ENCODE measurements at places on chromosomes 13 and 19. TPM values are rescaled to one million over a fixed set of nuclear protein-coding genes. Genes with fewer than 3 reads are reported as not detected.

- no peak for DNase-seq
These were observed at the start of gene FGF14 for GRCh38 chr13:102401766-102402165. TSS of gene FGF14 (minus strand) at chr13:102402048.

CGB1 gene
- not detected for total RNA-seq

SIGLEC7 gene
- total RNA-seq, result not detected

PLK5 gene
- not detected for total RNA-seq

- DNase-seq, result no peak
These were observed 540.6 kb upstream of the MIR17HG start for GRCh38 chr13:90806892-90807291.

ZNF132 gene
- total RNA-seq, result 4.1 TPM

OR7A5 gene
- total RNA-seq, result not detected

DNA sequence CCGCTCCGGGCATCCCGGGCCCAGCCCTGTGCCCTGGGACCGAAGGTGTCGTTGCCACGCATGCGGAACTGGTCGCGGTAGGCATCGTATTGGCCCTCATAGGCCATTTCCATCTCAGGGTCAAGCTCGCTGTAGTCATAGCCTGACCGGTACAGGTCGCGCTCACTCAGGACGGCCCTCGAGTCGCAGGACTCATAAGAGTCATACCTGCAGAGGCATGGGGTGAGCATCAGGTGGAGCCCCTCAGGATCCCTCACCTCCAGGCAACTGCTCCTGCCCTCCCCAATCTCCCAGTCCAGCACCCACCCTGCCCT lies 17.4 kb downstream of the AKAP8L start:
- DNase-seq, result no peak

TMPRSS9 gene
- total RNA-seq, result 0.20 TPM

ZBTB32 gene
- total RNA-seq, result not detected

RAB3D gene
- total RNA-seq, result 31.5 TPM

- DNase-seq, result no peak
These were observed 383.0 kb downstream of the SLITRK1 start for GRCh38 chr13:83499286-83499685.

DNA sequence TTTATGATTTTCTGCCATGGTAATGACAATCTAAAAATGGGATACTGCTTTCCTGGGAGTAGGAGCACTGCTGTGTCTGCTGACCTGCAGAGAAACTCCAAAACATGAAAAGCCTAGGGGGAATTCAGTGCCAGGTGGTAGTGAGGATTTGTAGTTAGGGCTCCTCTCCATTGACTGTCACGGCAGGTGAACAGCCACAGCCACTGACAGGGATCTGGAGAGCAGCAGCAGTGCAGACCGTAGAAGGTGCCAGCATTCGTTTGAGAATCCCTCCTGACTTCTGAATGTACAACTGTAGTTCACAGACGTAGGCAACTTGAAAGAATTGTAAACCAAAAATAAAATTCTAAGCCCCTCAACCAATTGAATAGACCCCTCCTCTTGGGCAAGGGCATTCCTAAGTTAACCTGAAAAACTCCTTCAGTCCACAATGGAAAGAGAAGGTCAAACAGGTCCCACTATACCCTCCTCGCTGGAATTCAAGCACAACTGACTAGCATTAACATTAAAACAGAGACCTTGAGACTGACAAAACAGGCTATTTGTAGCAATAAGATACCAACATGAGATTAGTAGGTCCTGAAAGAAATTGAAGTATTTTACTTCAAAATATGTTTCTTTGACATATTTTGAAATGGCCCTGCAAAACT lies 1328.8 kb downstream of the OLFM4 start:
- DNase-seq, result no peak

GRCh38 chr19:50894478-50895356 lies 16.5 kb downstream of the KLK4 start:
- no peak for DNase-seq

- DNase-seq, result no peak
These were observed 221.7 kb downstream of the KCNRG start for GRCh38 chr13:50236898-50237318.

ZNF577 gene
- 2.6 TPM for total RNA-seq

DNA sequence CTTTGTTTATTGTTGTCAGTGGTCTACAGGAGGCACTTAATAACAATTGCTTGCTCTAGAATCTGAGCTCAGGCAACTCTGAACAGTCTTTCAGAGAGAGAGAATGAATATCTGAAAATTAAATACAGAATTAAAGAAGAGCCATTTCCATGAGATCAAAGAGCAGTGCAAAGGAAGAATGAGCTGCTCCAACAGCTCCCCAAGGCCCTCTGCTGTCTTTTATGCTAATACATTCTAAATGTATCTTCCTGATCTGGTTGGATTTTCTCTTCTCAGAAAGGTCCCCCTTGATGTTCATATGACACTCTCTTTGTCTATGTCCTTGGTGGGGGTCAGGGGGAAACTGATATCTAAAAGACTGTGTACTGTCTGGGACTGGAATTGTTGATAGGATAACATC lies 1029.6 kb downstream of the PCDH9 start:
- DNase-seq, result peak; percentile 19

GRCh38 chr19:55275851-55276719 lies 3.8 kb downstream of the HSPBP1 start:
- DNase-seq, result no peak

- peak; percentile 71 for DNase-seq
These were observed 37.0 kb upstream of the NANOS3 start for GRCh38 chr19:13839938-13840304.

CEACAM8 gene
- total RNA-seq, result not detected

CEACAM16 gene
- not detected for total RNA-seq

DNA sequence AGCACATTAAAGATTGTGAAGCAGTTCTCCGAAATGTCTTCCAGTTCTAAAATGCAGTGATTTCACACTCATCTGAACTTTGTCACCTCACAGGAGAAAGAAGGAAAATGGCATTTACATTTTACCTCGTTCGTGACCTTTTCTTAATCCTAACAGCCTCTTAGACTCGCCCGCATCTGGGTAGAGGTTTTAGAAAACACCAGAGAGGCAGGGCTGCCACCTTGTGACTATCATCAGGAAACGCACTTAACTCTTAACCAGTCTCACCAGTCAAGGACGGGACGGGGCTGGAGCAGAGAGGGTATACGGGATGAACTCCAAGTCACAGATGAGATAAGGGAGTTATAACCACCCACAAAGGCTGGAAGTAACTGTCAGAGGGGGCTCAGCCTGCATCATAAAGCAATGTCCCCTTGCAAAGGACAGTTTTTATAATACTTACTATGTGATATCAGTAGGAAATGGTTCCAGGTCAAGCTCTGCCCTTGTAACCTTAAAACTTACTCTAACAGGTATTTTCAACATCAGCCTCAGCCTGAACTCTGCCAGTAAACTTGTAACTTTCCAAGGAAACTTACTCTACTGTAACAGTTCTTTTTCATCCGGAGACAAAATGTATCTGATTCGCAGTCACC lies 8.6 kb upstream of the CEACAM6 start:
- DNase-seq, result peak; percentile 54

DNA sequence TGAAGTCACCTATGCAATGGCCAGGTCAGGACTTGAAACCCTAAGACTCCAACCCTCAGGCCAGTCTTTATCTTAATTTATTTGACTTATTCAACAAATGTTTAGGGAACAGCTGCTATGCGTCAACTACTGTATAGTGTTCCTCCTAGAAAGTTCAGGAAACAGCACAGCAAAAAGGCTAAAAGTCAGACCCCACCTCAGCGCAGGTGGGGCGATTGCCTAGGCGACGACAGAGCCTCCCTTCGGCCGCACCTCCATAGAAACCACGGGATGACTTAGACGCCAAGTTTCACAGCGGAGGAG lies 502 bp downstream of the VRK3 start:
- DNase-seq, result no peak

DNA sequence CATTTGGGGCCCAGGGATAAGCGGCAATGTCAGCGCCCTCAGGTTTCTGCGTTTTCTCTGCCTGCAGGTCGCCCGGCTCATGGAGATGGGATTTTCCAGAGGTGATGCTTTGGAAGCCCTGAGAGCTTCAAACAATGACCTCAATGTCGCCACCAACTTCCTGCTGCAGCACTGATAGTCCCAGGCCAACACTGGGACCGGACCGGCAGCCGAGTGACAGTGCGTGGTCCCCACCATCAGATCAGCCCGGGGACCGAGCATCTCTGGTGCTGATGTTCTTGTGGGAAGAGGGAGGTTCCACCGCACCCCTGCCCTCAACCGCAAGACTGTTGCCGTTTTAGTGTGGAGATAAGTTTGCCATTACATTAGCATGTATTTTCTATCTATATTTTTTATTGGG lies 78.0 kb upstream of the GPR183 start:
- DNase-seq, result no peak

ICAM5 gene
- total RNA-seq, result not detected

GRCh38 chr13:33340631-33341030 lies 55.1 kb upstream of the STARD13 start:
- no peak for DNase-seq

CCDC8 gene
- total RNA-seq, result under 0.01 TPM

DNA sequence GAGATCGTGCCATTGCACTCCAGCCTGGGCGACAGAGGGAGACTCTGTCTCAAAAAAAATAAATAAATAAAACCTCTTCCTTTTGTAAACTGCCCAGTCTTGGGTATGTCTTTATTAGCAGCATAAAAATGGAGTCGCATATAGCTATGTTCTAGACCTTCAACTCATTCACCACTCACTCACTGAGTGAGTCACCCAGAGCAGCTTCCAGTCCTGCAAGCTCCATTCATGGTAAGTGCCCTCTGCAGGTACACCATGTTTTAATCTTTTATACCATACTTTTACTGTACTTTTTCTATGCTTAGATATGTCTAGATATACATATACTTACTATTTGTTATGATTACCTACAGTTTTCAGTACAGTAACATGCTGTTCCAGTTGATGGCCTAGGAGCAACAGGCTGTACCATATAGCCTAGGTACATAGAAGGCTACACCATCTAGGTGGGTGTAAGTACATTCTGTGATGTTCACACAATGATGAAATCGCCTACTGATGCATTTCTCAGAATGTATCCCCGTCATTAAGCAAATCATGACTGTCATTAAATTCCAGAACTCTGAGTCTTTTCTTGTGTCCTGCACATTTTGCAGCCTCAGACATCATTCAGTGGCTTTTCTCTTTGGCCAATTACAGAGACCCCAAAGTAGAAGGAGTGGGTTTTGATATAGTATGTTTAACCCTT lies 13.7 kb upstream of the FARP1 start:
- peak; percentile 6 for DNase-seq

CYP2A6 gene
- total RNA-seq, result not detected

DNA sequence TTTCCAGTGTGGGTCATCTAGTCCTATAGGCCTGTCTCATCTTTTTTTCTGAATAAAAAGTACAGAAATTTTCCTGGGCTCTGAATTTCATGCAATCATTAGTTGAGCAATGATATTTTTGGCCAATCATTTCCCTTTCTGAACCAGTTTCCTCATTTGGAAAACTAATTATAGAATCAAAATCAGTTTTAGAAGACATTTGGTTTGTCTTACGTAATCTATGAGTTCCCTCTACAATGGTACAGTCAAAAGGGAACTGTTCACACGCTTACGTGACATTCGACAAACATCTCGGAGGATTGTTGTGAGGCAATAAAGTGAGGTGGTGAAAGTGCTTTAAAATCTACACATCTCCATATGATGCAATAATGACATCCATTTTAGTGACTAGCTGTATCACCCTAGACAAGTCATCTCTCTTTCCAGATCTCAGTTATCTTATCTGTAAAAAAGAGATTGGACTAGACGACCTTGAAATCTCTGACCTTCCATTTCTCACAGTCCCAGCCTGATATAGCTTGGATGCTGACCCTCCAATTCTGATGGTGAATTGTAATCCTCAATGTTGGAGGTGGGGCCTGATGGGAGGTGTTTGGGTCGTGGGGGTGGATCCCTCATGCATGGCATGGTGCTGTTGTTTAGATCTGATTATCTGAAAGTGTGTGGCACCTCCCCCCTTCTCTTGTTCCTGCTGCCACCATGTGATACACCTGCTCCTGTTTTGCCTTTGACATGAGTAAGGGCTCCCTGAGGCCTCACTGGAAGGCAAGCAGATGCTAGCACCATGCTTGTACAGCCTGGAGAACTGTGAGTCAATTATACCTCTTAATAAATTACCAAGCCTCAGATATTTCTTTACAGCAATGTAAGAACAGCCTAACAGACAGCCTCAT lies 26.7 kb downstream of the FLT1 start:
- DNase-seq, result no peak

GRCh38 chr19:45075301-45076028 lies 813 bp downstream of the ZNF296 start:
- DNase-seq, result peak; percentile 26

KDELR1 gene
- 37.0 TPM for total RNA-seq

- DNase-seq, result no peak
These were observed 561.7 kb downstream of the DIAPH3 start for GRCh38 chr13:59601993-59602392.

GRCh38 chr13:42971691-42972347 lies 20.2 kb downstream of the EPSTI1 start:
- DNase-seq, result no peak

- DNase-seq, result no peak
These were observed 85.7 kb upstream of the MBNL2 start for GRCh38 chr13:97136418-97136817.

DNA sequence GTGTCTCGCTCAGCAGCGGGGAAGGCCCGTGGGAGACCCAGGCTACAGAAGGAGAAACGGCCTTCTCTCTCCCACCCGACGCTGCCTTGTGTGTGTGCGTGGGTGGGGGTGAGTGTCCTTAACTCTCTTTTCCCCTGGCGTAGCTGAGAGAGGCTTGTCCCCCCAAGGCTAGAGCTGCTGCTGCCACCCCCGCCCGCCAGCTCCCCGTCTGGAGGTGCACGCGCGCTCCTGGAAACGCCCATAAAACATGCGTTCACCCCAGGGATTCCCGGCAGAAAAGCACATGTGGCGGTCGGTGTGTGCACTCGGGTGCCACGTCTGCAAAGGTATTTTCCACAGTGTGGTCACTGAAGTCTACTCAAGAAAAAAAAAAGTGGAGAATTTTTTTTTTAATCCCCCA lies 36.1 kb downstream of the GADD45B start:
- no peak for DNase-seq

ZSWIM9 gene
- 2.2 TPM for total RNA-seq

ATP4B gene
- not detected for total RNA-seq

GRCh38 chr19:19578252-19578651 lies 40.2 kb downstream of the CILP2 start:
- no peak for DNase-seq

GRCh38 chr13:96700657-96701056 lies 293.6 kb downstream of the OXGR1 start:
- DNase-seq, result no peak

DNA sequence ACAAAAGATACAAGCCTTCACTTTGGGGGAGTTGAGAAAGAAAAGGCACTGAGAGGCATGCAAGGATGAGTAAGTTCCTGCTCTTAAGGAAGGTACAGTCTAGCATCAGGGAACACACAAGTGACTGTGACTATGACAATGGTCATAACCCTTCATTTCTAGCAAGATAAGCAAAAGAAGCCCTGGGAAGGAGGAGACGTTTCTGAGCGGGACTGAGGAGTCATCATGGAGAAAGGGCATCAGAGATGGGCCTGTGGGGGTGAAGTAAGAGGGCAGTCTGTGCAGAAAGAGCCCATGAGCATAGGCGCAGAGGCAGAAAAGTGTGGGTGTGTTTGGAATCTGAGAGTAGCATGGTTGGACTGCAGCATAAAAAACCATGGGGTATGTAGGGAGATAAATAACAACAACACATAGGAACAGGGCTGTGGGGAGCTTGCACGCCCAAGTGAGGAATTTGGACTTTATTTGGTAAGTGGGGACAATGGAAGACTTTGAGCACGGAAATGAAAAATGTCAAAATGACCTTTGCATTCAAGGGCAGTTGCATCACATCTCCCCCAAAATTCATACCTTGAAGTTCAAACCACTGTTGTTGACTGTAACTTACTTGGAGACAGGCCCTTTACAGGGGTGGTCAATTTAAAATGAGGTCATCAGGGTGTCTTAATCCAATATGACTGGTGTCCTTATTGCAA lies 86.7 kb downstream of the MBNL2 start:
- peak; percentile 48 for DNase-seq

All from lung microvascular endothelial cell (primary cell).